ENCODE measurements at places on chromosomes 12 and 14.

- no peak for DNase-seq
Measured at GRCh38 chr12:108612788-108613282, 15.0 kb upstream of the TMEM119 start.

GRCh38 chr14:59863806-59864525 is 6.6 kb downstream of the RTN1 start:
- no peak for DNase-seq

GRCh38 chr14:51783765-51784164 is 76.6 kb upstream of the GNG2 start:
- DNase-seq = no peak

- no peak for DNase-seq
Measured at GRCh38 chr12:65539023-65539422, 260.5 kb downstream of the MSRB3 start.

DNA sequence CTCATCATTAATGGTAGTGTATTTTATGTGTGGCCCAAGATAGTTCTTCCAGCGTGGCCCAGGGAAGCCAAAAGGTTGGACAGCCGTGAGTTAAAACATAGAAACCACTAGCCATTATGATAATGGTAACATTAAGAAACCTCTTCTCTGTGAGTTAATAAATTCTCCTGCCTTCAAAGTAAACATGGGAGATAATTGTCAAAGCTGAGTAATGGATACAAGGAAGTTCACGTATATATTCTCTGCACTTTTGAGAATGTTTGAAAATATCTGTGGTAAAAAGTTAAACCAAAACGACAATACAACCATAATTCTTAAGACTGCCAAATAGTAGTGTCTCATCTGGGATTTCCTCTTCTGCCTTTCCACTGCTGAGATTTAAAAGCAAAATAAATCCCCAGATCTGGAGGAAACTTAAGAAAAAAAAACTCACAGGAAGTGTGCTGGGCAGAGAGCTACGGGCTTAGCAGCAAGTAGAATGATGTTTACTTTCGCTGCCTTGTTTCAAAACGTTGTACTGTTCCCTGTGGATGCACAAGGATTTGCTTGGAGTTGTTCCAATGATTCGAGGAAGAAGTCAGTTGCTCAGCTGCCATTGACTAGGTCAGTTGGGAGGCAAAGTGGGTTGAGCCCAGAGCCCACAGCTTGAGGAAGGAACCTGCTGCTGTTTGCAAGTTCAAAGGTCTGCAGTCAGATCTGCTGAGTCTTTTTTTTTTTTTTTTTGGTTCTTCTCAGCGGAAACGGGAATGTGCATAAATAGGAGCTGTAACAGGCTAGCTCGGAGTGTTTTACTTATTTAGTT is 1.7 kb downstream of the TPCN1 start:
- no peak for DNase-seq

GRCh38 chr12:126770188-126770587 is 1496.8 kb upstream of the TMEM132C start:
- DNase-seq = no peak

DNA sequence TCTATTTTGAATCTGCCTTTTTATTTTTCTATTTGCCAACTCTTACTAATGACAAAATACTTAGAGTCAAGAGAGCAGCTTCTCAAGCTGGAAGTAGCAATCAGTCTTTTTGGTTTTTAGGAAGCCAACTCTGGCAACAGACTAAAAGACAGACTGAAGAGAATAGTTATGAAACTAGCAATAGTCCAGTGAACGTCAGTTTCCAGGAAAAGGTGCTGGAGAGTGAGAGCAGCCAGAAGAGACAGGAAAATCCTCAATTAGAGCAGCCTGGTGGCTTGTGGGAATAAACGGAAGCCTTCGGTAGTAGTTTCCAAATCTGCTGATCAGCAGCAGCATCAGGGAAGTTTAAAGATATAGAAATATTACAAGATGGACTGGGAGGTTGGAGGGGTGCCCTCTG is 27.1 kb downstream of the ATG14 start:
- DNase-seq = no peak

DNA sequence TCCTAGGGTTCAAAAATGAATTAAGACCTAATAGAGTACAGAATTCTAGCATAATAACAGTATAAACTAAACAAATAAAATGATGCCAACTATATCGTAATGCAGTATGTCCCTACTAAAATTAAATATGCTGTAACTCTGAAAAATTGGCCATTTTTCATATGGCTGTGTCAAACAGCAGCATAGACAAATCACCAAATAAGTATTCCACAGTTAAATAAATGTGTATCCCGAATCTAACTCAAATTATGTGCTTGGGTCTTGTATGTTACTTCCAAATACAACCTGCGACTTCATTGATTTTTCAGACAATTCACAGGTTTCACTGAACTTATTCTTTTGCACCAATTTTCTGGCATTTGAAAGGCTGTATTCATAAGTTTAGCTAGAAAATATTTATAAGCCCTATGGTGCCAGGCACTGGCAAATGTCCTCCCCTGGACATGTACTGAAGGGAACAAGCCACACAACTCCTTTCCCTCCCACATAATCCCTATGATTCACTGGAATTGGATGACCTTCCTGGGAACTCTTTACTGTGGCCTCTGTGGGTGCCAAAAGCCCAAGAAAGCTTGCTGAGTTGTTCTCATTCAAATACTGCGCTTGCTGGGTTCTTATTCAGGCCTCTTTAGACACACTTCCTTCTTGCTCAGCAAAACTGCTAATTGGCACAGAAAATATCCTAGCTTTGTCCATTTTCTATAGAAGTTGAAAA is 108.8 kb downstream of the KITLG start:
- DNase-seq = no peak

DNA sequence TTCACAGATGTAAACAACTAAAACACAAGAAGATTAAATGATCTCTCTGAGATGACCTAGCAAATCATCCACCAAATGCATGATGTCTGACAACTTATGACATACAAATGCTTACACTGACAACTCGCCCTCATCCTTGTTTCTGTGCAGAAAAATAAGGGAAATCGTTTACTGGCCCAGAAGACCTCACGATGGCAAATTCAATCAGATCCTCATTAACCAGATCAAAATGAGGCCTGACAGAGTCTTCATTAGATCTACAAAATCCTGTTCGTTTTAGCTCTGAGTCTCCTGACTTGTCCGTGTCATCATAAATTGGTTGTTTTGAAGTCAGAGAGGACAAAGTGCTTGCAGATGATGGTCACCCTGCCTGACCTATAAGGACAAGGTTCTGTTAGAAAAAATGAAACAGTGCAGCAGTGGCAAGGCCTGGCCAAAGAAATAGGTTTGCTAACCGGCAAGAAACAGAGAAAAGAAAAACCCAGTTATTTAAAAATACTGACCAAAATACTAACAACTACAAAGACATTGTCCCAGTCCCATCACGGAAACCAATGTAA is 109.5 kb downstream of the BTG1 start:
- no peak for DNase-seq

DNA sequence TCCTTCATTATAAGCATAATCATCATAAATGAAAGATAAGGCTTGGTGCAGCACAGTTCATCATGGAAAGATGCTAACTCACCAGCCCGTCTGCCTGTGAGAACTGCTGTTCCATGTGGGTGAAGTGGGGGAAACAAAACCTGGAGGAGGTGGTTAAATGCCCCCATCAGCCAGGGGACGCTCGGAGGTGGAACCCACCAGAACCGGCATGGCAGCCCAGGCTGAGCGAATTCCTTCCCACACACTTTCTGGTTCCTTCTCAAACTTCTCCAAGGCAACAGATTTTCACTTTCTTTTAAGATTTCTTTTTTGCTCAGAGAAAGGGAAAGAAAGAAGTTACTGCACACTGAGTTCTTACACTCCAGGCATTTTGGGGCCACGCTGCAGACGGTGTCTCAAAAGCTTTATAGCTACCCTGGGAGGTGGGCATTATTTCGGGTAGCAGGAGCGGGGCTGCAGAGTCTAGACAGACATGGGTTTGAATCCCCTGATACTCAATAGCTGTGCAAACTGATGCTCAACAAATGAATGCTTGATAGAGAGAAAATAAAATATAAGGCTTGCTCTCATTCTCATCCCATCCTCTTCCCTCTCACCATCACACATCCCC is 190.7 kb downstream of the BCL11B start:
- no peak for DNase-seq

DNA sequence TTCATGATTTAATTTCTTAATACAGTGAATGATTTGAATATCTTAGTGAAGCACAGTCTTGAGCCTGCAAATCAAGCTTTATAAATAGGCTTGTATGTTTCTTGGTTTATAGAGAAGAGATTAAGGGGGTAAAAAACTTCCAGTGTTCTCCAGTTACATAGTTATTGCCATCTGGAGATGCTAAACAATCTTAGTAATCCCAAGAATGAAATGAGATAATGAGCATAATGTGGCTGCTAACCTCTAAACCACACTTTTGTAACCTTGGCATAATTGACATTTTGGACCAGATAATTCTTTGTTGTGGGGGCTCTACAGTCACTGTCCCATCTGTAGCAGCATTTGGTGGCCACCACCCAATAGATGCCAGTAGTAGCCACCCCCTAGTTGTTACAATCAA is 316.8 kb downstream of the CCDC91 start:
- DNase-seq = no peak

DNA sequence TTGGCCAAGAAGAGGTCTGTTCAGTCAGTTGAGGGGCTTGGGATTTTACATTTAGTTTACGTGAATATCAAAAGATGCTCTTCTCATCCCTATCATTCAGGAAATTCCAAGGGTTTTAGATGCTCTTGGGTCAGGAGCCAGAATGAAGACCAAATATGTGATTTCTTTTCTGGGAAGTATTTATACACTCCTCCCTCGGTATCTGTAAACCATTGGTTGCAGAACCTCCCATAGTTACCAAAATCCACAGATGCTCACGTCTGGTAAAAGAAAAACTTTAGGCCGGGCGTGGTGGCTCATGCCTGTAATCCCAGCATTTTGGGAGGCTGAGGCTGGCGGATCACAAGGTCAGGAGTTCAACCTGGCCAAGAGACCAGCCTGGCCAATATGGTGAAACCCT is 75.9 kb downstream of the TNFAIP2 start:
- DNase-seq = no peak
